Cortex of kidney (tissue), 1 donor: ENCODE measurements at places on chromosomes 16 and 17.

DNA sequence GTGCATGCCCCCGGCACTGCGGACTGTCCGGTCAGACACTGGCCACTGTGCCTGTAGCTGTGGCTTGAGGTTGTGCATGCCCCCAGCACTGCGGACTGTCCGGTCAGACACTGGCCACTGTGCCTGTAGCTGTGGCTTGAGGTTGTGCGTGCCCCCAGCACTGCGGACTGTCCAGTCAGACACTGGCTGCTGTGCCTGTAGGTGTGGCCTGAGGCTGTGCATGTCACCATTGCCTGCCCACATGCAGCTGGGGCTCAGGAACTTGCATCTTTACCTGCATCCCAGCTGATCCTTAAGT is 5.2 kb downstream of the MTHFSD start:
- DNase-seq = no peak

DNA sequence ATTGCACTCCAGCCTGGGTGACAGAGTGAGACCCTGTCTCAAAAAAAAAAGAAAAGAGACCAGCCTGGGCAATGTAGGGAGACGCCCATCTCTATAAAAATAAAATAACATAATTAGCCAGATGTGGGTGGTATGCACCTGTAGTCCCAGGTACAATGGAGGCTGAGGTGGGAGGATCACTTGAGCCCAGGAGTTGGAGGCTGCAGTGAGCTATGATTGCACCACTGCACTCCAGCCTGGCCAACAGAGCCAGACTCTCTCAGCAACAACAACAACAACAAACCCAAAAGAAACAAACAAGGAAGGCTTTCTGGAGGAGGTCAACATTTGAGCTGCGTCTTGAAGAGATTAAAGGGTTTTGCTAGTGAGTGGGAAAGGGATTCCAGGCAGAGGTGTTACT is 8.3 kb downstream of the EEF2K start:
- DNase-seq = no peak

DNA sequence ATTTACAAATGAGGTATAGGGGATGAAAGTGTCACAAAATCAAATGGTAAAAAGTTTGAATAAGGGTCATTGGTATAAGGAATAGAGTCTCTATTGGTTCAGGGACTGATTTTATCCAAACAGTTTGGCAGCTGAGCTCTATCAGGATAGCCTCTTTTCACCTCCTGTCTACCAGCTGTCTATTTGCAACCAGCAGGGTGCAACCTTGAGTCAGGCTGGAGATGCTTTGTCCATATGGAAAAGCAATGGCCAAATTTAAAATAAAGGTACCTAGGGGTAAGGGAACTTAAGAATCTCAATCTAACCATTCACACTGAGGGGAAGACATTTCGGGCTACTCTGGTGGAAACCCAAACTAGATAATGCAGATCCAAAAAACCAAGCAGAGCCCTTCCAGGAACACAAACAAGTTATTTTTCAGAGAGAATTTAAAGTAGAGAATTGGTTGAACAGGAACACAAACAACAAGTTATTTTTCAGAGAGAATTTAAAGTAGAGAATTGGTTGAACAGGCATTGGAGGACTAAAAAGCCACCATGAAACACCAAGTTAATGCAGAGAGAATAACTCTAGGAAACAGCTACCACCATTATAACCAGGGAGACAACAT is 12.6 kb upstream of the CA10 start:
- no peak for DNase-seq

DNA sequence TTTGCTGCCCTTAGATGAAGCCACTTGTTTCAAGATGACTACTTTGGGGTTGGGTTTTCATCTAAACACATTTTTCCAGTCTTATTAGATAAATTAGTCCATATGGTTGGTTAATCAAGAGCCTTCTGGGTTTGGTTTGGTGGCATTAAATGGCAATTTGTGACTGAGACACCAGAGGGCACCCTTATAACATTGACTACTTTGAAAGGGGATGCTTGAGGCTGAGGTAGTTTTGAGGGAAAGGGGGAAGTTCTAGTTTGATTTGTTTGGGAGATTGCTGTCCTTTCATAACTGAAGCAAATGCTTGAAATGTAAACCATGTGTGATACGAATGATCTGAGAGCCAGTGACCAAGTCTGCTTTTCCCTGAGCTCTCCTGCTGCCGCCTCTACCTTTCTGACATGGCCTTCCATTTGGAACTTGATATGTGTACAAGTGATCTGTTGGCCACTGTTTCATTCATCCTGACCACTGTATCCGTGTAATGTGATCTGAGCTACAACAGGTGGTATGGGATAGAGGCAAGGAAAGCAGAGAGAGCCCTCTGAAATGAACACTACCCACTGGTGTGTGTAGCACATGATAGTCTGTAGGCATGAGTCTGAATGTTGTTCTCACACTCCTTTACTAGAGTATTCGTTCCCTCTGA is 5.8 kb upstream of the RARA start:
- no peak for DNase-seq

DNA sequence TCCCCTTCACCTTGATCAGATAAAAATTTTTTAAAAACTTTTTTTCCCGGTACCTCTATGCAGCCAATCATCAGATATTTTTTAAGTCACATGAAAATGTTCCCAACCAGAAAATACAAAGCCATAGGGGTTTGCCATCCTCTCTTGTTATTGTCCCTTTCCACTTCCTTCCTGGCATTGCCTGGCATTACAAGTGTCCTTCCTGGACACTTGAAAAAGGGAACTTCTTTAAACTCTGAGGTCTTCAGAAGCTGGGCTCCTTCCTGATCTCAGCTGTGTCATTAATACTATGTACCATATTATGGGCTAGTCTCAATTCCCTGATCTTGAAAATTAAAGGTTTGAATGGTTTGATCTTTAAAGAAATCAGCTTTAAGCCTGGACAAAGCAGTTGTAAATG is 64.9 kb downstream of the TEX14 start:
- no peak for DNase-seq

- no peak for DNase-seq
Observed at GRCh38 chr16:78057803-78058564, 35.6 kb downstream of the CLEC3A start.

- DNase-seq = no peak
Observed at GRCh38 chr17:69431835-69432234, 17.3 kb downstream of the MAP2K6 start.
